ENCODE measurements at places on chromosomes 3 and 15.

DNA sequence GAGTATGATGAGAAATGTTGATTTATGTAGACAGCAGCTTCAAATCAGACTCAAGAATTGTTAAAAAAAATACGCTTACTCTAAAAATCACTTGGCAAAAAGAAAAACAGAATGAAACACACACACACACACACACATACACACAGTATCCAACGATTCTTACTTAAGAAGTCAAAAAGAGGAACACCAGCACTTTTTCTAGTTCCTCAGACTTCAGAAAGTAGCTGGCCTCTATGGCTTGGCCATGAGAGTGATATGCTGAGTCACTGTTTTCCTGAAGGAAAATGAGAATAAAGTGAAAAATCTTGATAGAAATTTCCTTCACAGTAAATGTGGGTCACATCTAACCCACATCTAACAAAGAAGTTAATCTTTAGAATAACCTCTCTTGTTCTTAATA is 22.1 kb downstream of the CNTN3 start:
- DNase-seq = no peak

GRCh38 chr3:61776390-61776789 is 215.0 kb downstream of the PTPRG start:
- no peak for DNase-seq

- DNase-seq = no peak
These were observed 499.6 kb upstream of the KCNMB2 start for GRCh38 chr3:178036451-178037144.

DNA sequence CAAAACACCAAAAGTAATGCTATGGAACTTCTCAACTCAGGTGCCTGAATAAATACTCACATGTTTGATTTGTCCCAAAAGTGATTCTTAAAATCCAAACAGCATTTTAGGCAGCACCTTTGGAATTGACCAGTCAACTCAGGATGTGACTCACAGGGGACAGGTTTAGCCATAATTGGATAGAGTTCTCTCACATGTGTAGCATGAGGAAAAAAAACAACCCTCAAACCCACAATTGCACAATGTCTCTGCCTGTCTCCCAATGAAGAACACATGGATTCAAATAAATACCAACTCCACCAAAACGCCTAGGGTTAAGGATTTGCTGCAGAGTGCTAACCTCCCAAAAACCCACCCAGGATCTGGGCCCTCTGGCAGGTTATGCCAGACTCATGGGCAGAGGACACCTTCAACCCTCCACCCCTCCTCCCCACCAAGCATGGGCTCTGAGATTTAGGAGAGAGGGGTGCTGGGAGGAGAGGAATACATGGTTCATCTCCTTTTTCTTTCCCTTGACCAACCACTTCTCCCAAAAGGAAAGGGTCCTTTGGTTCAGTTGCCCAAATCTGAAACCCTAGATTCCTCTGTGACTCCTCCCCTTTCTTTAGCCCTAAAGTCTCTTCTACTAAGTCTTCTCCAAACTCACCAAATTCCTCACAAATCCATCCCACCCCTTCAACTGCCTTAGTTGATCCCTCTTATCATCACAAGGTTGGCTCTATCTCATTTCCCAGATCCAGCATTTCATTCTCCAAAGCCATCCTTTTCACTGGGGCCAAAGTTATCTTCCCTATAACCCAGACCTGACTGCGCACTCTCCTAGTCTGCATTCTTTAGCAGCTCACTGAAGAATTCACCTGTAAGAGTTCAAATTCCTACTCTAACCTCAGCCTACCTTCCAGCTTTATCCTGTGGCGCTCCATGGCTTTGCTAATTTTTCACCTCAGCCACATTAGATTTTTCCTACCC is 7.7 kb downstream of the RYK start:
- DNase-seq = no peak

DNA sequence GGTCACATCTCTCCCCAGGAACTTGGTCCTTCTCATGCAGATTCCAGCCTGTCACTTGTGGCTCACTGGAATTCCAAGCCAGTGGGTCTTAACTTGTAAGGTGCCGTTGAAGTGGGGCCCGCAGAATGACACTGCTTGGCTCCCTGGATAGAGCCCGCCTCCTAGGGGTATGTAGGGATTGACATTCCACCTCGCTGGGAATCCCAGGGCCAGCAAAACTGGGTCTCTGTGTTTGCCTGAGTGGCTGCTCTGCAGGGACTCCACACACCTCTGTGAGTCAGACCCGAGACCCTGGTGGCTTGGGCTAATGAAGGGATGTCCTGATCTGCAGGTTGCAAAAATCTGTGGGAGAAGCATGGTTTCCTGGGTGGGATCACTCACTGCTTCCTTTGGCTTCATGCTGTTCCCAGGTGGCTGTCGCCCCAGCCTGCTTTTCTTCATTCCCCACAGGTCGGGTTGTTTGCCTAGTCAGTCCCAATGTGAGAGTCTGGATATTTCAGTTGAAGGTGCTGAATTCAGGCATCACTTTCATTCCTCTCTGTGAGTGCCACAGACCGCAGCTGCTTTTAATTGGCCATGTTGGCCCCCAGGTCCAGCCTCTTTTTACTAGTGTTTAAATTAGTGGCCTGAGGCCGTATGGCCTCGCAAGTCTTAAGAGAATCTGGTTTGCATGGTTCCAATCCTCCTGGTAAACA is 156.0 kb upstream of the TRIM42 start:
- DNase-seq = no peak

DNA sequence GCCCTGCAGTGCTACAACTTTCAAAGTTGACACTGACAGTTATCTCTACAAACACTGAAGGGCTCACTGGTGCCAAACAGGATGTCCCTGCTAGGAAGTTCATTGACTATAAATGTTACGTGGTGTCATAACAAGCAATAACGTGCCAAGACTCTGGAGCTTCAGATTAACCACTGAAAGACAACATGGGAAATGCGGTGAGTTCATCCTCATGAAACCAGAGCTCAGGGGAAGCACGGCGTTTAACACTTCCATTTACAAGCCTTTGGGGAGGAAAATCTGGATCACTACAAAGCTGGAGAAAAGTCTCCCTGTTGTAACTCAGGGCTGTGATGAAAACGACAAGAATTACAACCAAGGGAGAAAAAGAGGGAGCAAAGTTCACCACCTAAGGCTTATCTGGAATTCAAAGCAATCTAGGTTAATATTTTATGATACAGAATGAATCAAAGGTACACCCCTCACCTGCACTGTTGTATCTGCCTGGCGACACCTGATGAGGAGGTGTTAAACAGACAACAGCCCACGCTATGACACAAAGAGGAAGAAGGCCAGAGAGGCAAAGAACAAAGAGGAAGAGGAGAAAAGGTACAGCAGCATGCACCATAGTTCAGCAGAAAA is 27.0 kb downstream of the SHQ1 start:
- no peak for DNase-seq

DNA sequence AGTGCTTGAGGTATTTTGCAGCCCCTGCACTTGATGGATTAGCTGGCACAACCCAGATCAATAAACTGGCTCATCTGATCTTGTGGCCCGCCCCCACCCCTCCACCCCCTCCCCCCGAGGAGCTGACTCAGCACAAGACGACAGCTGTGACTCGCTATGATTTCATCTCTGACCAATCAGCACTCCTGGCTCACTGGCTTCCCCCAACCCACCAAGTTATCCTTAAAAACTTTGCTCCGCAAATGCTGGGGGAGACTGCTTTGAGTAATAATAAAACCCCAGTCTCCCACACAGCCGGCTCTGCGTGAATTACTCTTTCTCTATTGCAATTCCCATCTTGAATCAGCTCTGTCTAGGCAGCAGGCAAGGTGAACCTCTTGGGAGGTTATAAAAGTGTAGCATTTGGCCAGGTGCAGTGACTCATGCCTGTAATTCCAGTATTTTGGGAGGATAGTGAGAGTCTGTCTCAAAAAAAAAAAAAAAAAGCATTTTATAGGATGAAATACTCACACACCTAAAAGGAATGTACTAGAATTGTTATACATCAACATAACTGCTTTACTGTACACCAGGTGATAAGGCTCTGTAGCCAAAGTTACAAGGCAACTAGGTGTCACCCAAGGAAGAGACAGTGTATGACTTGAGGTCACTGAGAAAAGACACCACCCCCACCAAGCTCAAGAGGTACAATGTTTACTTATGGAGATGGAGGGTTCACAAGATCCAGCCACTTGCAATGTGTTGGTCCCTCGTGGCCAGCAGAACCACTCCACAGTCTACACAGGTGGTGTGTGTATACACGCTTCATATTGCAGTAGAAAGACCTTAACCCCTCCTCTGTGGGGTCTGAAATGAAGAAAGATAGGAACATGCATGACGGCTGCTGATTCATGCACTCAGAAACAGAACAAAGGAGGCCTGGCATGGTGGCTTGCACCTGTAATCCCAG is 8.6 kb downstream of the ZNF445 start:
- no peak for DNase-seq

GRCh38 chr15:86505951-86506350 is 426.3 kb downstream of the AGBL1 start:
- DNase-seq = no peak

GRCh38 chr3:15804553-15805095 is 6.8 kb upstream of the ANKRD28 start:
- no peak for DNase-seq

- DNase-seq = no peak
These were observed 41.8 kb upstream of the UTS2B start for GRCh38 chr3:191372122-191372521.

DNA sequence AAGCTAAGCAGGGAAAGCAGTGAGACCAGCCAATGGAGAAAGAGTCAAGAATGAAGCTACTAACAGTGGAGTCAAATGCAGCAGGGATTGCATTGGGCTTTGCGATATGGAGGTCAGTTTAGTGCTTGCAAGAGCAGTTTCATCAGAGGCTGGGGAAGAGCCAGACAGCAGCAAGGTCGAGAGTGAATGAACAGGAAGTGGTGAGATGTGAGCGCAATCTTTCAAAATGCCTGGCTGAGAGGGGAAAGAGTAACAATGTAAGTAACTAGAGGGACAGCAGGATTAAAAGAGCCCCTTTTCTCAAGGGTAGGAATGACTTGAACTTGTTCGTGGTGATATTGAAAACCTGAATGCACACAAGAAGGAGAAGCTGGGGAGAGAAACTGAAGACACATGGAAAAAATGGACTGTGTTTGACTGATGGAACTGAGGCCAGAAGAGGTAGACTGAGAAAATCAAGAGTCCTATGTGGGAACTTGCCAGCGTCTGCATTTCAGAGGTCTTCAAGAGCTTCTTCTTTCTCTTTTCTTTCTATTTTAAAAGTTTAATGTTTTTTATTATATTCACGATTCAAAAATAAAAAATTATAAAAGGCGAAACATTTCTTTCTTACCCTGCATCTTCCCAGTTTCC is 30.6 kb upstream of the GPR160 start:
- no peak for DNase-seq

DNA sequence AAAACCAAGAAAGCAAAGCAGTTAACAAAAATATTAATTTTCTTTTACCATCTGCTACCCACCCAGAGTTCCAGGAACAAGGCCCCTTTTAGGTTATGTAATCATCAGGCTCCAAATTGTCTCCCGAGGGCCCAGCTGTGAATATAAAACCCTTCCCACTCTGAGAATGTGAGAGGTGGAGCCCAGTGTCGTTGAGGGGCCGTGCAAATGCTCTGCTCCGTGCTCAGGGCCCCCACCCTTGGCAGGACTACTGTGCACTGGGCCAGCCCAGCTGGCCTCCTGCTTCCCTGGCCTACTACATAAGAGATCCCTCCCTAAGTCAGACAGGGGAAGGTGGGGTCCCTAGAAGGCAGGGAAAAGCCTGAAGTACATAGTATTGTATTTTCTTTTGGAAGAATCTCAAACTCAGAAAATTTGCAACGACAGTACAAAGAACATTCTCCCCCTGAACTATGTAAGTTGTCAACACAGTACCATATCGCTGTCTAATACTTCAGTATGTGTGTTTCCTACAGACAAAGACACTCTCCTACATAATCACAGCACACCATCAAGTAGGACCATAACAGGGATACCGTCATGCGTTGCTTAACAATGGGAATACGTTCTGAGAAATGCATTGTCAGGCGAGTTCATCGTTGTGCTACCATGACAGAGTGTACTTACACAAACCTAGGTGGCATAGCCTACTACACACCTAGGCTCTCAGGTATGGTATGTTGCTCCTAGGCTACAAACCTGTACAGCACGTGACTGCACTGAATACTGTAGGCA is 4.4 kb upstream of the CLEC3B start:
- DNase-seq = no peak

DNA sequence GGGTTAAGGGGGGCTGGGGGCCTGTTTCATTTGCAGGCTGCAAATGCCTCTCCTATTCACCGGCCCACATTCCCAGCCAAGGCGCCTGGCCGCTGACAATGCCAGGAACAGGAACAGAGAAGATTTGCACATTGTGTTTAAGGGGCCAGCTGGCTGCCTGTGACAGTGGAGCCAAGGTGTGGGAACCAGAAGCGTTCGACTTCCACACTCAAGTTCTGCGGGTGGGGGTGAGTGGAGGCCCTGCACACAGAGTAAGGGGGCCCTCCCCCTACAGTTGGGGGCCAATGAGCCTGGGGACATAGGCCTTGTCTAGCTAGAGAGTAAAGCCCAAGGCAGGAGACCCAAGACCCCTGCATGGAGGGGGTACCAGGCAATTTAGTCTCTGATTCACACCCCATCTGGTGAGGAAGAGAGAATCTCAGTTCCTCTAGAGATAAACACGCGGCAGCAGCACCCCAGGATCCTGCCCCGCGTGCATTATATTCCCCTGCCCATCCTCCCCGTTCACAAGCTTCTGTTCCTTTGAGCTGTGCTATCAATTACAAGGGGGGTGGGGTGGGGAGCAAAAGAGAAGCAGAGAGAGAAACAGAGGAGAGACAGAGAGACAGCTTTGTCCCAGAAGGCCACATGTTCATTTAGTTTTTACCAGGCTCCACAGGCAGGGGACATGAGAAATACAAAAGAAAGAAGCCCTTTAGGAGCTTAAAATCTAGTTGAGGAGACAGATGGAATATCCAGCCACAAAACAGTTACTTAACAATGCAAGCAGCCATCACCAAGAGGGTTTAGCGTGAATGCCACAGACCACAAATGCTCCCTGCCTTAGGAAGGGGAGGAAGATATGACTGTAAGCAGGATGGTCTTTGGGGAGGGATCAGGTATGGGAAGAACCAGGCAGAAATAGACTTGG is 9.2 kb downstream of the IGDCC3 start:
- no peak for DNase-seq

GRCh38 chr3:54342676-54343075 is 220.3 kb downstream of the CACNA2D3 start:
- no peak for DNase-seq

DNA sequence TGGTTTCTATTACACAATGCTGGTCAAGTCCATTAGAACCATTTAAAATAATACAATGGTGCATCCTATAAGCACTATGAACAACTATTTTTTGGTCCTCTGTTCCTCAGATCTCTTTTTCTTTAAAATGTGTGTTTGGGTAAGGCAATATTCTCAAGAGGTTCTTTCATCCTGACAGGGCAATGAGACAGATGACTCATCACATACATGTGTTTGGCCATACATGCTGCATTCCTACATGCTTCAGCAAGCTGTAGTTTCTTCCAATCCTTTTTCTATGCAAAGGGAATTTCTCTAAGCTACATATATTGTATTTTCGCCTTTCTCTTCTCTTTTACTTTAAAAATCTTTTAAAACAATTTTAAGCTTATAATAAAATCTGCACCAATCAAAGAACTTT is 52.7 kb downstream of the OTOL1 start:
- no peak for DNase-seq

GRCh38 chr15:77091097-77091496 is 20.2 kb upstream of the TSPAN3 start:
- DNase-seq = no peak

All from activated T-helper 1 cell treated with Interleukin-2 at 50 U/mL for 16 hours (primary cell).